GM10248 (cell line): ENCODE measurements at places on chromosomes 1 and 21.

DNA sequence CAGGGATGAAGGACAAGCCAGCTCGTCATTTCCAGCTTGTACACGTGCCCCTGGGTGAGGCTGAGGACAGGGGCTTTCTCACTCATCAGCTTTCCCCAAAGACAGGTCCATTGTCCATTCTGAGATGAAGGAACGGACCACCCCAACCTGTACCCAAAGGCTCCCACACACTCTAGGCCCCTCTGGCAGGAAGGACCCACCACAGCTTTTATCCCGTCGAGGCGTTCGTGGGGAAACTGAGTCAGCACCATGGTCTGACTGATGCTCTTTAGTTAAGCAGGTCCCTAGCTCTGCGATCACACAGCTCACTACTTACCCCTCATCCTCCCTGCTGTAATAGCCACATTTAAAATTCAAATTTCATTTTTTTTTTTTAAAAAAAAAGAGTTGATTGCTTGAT, 117.3 kb downstream of the AJAP1 start:
- no peak for DNase-seq

DNA sequence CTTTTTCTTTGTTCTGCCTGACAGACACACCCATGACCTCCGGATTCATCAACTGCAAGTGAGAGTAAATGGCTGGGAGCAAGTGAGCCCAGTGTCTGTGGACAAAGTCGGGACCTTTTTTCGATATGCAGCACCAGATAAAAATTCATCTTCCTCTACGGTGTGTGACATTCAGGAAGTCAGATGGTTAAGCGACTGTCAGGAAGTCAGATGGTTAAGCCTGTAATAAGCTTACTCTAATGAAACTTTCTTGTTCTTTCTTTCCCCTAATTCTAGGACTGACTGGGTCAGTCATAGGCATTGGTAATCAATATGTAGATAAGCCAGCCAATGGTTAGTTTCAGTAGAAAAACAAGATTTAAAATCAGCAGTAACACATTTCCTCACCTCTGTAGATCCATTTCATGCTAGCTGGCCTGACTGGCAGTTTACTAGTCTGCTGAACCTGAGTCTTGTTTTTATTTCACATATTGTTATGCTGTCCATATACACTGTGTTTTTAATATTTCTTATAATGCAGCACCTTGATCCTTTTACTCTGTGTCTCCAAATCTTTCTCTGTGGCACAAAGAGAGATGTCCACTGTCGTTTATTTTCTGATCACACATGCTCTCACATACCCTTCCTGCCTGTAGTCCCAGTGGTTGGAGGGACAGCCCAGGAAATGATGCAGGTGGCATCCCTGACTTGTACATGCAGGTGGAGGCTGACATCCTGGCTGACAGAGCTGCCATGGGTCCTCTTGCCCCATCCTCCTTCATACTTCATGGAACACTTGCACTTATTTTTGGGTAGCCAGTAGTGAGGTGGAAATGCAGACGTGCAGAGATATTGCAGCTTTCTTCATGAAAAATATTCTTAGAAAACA, 115.8 kb downstream of the VPS13D start:
- peak; percentile 12 for DNase-seq

- DNase-seq: no peak
These were observed 68.2 kb downstream of the SIM2 start for GRCh38 chr21:36767096-36767495.

- DNase-seq: no peak
These were observed 84.4 kb downstream of the CD58 start for GRCh38 chr1:116486424-116486823.

DNA sequence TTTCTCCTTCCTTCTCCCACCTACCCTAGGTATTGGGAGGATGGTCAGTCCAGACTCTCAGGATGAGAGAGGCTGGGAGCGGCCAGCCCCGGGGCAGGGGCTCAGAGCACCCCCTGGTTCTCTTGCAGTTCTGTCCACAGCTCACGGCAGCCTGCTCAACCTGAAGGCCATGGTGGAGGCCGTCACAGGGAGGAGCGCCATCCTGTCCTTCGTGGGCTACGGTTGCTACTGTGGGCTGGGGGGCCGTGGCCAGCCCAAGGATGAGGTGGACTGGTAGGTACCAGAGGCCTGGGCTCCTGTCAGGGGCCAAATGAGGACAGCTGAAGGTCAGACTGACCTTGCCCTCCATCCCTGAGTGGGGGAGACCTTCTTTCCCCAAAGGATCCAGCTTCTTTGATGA, 4.2 kb downstream of the PLA2G2F start:
- DNase-seq: no peak

DNA sequence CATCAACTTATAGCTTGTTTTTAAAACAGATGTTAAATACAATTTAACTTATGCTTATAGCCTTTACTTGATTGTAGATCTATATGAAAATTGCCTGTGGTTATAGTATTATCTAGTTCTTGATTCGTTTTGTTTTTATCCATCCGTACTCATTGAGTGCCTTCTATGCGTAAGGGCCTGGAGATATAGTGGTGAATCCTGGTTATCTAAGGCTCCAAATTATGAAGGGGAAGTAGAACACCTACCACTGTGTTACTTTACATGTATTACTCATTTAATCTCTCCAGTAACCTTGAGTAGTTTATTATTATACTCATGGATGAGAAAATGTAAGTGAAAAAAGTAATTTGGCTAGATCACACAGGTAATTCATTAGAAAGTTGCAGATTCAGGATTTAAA, 121.8 kb downstream of the OSBPL9 start:
- no peak for DNase-seq

DNA sequence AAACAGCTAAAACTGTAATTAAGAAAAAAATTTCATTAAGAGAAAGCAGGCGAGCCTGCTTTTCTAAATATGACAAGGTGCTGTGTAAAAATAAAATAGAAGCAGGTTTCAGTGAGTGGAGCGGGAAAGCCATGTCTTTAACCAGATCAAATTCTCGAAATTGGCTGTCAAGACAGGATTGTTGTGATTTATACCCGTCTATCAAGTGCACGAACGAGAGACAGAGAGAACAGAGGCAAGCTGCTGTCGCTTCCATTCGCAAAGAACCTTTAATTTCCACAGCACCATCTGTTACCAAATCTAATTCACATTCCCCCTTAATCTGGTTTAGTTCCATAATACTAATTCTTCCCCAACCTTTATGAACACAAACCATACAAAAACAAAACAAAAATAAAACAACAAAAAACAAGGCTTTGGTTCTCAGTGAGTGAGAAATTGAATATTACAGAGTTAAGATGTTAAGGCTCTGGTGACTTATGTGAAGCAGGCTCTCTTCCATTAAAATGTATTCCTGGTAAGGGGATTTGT, 35.0 kb downstream of the ESRRG start:
- DNase-seq: no peak

- DNase-seq: no peak
These were observed 11.6 kb upstream of the LIN28A start for GRCh38 chr1:26399034-26399433.

DNA sequence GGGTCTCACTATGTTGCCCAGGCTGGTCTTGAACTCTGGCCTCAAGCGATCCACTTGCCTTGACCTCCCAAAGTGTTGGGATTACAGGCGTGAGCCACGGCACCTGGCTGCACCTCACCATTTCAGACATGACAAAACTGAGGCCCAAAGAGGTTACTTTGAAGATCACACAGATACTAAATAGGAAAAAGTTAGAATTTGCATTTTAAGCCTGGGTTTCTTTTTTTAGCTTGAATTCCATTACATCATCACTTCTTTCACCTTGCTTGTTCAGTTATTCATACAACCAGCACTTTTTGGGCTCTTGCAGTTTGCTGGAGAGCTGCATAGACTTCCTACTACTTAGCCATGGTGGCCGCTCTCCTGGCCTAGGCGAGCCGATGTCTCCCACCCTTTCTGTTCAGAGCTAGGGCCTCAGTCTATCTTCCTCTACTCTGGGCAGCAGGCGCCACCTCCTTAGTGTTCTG, 16.3 kb upstream of the CD2 start:
- peak; percentile 57 for DNase-seq

DNA sequence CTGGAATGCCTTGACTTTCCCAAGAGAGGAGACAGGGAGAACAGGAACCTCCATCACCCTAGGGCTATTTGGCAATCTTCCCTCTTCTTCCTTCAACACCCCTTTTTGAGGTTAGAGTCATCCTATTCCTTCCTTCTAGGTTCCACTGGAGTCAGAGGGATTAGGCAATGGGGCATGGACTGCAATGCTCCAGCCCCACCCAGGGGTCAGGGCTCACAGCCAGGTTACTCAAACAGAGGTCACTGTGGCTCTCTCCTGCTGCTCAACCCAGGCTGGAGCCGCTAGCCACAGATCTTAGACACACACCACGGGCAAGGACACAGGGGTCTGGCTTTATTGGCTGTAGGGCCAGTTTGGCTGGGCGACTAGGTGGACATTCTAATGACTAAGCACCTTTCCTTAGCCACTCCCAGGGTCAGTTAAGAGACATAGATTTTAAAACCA, 145.5 kb upstream of the NRIP1 start:
- no peak for DNase-seq

GRCh38 chr1:202251424-202252256, 58.0 kb downstream of the LGR6 start:
- no peak for DNase-seq

DNA sequence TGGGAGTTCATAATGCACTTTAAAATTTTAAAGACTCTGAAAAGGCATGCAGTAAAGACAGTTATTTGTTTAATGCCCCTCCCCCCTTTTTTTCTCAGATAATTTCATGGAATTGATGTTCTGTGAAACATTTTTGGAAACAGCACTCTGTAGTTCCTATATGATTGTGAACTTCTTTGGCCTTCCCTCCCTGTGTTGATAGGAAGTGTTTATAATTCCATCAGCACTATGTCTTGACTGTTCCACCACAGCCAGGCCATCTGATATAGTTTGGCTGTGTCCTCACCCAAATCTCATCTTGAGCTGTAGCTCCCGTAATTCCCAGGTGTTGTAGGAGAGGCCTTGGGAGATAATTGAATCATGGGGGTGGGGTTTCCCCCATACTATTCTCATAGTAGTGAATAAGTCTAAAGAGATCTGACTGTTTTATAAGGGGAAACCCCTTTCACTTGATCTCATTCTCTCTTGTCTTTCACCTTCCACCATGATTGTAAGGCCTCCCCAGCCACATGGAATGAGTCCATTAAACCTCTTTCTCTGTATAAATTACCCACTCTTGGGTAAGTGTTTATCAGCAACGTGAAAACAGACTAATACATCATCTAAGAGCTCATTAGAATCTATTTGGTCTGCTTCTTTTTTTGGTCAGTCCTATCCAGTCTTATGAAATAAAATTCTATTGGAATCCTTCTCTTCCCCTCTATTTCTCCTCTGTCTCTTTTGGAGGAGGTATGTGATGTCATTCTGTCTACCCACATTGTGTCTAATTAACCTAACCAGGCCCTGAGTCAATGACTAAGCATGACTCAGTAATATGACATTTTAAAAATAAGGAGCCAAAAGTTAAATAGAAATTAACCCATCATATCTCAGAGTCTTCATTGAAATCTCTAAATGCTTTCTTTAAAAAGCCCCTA, 8.9 kb downstream of the CCDC185 start:
- DNase-seq: no peak

DNA sequence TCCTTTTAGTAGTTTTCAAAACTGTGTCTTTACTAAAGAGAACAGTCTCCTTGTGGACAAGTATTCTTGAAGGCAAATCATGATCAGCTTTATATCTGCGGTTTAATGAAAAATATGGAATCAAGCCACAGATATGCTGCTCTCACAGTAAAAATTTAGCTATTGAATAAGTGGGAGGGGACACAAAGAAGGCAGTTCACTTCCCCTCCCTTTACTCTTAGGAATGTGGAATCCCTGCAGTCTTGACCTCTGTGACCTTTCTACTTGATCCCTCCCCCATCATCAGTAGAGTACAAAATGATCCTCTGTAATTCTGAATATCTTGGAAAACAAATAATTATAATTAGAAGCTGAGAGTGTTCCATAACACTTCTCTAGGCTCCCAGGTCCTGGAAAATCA, 136.7 kb upstream of the HOOK1 start:
- no peak for DNase-seq

- no peak for DNase-seq
These were observed 2.8 kb downstream of the AGTRAP start for GRCh38 chr1:11738783-11739182.

DNA sequence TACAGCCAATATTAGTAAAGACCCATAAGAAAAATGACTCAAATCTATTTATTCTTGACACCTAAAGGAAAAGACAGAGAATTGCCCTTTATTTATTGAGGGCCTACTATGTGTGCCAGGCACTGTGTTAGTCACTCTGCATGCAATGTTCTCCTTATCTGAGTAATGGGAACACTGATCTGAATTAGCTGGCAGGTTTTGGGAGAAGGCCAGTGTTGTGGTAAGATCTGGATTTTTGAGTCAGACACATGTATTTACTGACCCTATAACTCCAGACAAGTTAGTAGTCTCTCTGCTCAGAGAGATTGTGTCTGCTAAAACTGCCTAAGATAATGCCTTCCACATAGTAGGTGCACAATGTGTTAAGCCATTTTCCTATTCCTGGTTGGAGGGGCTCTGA, 17.3 kb downstream of the LCE4A start:
- no peak for DNase-seq

DNA sequence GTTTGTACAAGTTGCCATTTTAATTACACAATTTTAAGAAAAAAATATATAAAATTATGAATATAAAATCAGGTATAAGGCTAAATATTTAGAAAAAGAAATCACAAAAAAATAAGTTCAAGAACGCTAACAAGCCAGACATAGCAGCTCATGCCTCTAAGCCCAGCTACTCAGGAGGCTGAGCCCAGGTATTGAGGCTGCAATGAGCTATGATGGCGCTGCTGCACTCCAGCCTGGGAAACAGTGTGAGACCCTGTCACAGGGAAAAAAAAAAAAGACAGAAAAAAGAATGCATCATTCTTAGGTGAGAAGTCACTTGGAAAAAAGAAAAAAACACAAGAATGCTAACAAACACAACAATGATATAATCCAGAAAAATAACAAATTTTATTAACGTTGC, 112.3 kb upstream of the PRDX6 start:
- DNase-seq: no peak

DNA sequence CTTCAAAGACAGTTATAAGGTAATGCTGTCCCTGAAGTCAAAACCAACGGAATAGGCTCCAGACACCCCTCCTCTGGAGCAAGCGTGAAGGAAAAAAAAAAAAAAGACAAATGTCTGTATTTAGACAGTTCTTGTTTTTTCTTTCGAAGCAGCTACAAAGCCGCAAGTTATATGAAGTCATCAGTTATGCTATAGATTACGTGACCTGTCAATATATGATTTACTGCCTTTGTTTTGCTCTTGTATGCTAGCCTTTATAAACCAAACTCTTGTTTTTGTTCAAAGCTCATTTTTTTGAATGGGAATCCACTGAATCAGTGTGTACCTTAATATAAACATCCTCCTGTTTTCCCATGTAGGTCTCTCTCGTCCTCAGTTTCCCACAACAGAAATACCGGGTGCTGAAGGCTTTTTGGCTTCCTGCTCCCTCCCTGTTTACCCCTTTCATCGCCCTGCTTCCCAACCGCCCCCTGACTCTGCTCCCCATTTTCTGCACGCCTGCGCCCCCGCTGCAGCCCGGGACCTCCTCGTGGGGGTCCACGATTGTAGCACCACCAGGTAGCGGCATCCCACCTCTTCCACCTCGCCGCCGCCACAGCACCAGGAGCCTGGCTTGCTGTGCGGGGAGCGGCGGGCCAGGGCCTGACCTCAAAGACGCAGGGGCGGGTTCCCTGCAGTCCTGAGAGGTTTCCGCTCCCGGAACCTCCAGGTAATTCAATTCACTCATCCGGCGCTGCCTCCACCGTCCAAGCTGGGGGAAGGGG, 5.2 kb upstream of the ZNF678 start:
- DNase-seq: no peak
